AG10803 (cell line): ENCODE measurements at places on chromosomes 16 and 17.

- peak; percentile 27 for DNase-seq
These were observed 32.4 kb downstream of the WWP2 start for GRCh38 chr16:69794486-69794885.

DNA sequence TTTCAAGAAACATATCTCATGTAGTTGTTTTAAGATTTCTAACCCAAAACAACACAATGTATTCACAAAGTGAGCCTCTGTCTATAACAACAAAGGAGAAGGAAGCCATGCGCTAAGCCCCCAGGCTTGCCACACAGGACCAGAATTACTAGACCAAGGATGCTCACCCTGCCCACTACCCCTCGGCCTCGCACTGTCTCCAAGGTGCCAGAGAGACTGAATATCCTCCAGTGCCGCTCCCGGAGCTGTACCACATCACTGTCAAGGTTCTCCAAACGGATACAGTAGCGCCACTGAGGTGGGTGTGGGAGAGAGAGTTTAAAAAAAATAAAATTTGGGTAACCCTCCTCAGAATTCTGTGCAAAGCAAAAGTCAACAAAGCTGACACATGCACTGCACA lies 7.1 kb downstream of the POLDIP2 start:
- DNase-seq, result no peak

DNA sequence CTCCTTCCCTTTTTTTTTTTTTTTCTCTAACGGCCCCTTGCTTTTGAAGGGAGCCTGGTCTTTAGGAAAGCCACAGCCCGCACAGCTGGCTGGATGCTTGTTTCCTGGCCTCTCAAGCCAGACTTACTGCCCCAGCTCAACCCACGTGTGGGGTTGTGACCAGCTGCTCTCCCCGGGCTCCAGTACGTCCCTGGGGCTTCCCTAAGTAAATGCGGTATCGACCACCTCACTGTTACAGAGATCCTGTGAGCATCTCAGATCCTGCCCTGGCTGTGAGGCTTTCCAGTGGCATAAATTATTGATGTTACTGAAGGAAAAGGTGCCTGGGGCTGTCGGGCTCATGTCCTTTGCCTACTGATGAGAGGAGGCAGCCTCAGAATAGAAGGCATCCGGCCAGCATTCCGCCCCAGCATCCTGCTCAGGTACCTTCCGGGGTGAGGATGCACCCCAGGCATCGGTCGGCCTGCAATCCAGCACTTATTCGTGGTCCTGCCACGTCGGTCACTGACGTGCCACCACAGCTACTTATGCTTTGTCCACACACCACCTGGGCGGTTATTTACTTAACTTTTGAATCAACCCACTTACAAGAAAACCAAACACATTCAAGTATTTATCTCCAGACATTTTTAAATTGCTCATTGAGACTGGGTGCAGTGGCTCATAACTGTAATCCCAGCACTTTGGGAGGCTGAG lies 9.6 kb downstream of the GPRC5B start:
- DNase-seq, result no peak

DNA sequence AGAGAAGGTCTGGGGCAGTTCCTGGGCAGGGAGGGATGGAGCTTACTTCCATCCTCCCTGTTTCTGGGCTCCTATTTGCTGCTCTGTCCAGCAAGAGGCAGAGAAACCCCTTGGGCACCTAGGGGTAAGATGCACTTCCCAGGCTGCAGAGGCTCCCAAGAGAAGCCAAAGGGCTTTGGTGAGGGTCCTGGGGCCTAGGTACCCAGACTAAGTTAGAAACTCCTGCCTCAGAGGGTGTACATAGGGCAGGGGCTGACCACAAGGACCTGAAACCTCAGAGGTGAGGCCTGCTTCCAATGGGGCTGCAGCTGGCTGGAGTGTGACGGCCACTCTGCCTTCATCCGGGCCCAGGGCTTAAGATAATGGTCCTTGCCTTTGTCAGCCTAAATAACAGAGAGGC lies 1.6 kb upstream of the ARMC7 start:
- DNase-seq, result no peak
